ENCODE measurements at places on chromosomes 6 and 20.

GRCh38 chr6:163834226-163834970 is 419.9 kb downstream of the QKI start:
- DNase-seq: no peak

DNA sequence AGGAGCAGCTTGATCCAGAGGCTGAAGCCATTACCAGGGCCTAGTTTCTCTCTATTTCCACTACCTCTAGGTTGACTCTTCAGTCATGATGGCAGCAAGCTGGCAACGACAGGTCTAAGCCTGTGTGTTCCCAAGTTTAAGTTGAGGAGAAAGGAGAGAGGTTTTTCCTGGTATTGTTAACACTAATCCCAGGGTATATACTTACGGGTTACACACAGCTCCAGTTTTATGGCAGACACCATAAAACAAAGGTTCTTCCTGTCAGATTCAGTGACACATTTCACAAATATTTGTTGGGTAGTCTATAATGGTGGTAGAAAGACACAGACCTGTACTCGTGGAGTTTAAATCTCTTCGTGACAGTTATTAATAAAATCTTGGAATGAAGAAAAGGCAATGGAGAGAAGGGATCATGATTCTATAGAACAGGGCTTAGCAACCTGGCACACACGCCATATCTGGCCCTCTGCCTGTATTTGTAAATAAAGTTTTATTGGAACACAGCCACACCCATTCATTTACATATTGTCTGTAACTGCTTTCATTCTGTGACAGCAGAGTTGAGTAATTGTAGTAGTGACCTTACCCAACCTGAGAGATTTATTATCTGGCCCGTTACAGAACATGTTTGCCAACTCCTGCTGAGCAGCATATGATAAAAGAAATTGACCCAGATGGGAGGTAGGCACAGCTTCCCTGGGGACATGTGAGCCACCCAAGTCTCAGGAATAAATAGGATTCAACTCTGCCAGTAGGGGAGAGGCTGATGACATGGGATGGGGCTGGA is 323.3 kb downstream of the CDH4 start:
- DNase-seq: no peak

DNA sequence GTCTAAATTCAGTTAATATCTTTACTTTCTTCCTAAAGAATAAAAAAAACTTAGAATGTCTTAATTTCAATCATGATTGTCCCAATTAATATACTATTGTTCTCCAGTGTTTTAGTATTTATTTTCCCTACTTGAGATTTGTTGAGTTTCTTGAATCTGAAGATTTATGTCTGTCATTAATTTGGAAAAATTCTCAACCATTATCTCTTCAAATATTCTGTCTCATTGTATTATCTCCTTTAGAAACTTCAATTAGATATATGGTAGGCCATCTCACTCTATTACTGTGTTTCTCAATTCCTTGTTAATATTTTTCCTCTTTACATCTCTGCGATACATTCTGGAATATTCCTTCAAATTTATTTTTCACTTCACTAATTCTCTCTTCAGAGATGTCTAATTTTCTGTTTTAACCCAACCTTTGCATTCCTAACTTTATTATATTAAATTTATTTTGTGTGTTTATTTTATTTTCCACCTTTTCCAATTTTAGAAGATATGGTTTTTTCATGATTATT is 268.6 kb downstream of the QKI start:
- no peak for DNase-seq

- DNase-seq: no peak
Observed at GRCh38 chr6:56899311-56899710, 55.6 kb upstream of the BEND6 start.

DNA sequence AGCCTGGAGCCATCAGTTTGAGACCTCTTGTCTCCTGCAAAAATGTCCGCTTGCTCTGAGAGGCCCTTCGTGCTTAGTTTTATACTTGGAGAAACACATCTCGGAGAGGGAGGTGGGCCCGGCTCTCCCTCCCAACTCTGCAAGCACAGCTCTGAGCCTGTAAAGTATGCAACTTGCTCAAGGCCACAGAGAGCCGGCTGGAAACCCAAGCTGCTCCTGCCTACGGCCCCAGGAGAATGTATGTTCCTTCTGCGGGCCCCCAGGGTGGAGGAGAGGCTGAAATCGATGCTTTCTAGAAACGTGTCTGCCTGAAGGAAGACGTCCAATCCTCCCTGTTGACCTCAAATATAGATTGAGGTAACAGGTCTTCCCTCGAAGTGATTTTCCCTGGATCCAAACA is 205.4 kb downstream of the PREX1 start:
- no peak for DNase-seq

GRCh38 chr6:144012534-144012933 is 4.5 kb upstream of the PLAGL1 start:
- DNase-seq: no peak

DNA sequence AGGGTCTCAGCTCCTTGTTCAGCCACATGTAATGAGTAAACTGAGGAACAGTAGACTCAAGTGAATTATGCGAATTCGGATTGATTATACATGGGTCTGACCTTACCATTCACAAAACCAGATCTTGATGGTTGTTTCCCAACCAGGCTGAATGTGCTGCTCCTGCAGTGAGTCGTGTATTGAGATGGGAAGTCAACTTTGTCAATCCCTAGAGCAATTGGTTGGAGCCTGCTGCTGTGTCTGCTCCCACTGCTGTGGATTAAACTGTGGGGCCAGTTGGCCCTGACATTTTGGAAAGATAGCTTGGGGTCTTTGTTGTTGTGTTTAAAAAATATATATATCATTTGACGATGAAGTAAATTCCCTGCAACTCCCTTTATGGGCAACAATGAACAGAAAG is 23.9 kb downstream of the FAM50B start:
- no peak for DNase-seq

GRCh38 chr20:45959956-45960630 is 11.9 kb downstream of the ZNF335 start:
- peak; percentile 66 for DNase-seq

- DNase-seq: no peak
Observed at GRCh38 chr6:21024616-21025015, 490.4 kb downstream of the CDKAL1 start.

DNA sequence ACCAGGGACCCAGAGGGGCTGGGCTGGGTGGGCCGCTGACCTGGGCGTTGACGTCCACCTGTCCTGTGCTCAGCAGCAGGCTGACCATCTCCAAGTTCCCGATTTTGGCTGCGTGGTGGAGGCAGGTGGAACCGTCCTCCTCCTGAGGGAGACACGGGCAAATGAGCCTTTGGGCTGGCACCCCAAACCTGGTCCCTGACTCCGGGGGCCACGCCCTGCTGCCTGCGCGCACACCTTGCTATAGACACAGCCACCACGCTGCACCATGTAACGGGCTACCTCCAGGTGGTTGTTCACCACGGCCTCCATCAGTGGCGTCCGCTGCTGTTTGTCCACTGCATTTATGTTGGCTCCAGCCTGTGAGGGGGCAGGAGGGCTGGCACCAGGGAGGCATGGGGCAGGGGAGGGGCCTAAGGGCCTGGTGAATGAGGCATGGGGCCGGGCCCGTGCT is 7.8 kb upstream of the SLC44A4 start:
- DNase-seq: no peak

GRCh38 chr20:53834062-53834442 is 236.3 kb downstream of the BCAS1 start:
- DNase-seq: no peak

DNA sequence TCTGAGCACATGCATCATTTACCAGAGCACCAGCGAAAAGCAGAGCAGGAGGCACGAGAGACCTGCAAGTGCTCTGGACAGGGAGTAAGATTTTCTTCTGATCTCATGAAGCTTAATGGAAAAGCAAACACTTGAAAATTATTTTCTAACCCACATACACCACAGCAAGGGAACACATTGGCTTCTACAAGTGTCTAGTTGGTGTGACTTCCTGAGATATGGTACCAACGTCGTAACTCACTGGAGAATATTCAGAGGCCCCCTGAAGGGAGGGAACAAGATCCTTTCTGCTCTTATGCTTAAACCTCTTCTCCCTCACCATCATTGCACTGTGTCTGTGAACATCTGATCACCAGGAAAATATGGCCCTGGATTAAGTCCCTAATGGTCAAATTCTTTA is 48.6 kb downstream of the PSMB1 start:
- DNase-seq: no peak

DNA sequence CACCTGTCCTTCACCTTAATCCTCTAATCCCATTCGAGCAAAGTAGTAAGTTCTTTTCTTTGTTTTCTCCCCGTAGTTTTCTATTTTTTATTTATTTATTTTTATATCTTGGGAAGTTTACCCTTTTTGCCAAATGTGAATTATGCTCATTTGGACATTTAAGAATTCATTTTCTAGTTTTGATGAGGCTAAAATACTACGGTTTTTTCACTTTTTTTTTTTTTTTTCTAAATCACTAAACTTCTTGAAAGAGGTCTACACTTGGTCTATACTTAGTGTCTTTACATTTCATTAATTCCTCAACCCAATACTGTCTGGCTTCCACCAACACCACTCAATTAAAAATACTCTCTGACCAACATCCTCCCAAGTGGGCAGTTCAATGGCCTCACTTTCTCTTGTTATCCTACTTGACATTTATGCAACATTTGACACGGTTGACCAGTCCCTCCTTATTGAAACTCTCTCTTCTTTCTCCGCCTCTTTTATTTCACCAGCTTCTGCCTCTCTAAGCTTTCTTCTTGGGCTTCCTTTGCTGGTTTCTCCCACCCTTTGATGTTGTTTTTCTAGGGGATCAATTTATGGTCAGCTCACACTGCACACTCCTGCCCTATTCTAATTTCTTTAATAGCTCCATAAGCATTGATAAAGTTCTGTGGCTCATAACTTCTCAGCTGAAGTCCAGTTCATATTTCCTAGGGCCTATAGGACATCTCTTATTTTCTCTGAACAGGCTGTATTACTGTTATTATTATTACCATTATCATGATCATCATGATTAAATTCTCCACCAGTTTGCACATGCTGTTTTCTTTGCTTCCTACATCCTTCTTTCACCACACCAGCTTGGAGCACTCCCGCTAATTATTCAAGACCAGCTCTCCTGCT is 72.6 kb upstream of the CITED2 start:
- DNase-seq: no peak

- peak; percentile 35 for DNase-seq
Observed at GRCh38 chr6:72724545-72724944, 102.7 kb downstream of the KCNQ5 start.

DNA sequence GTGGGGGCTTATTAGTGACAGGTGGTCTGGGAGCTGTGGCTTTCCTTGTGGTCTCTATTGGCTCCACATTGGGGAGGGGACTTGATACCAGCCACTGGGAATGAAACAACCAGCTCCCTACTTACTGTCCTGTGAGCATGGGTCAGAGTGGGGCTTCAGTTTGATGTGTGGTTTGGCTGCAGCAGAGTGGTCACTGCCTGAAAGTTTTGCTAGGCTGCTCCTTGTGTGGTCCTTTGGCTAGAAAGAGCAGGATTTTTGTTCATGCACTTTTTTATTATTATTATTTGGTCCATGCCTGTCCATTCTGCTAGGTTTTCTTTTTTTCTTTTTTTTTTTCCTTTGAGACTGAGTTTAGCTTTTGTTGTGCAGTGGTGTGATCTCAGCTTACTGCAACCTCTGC is 7.5 kb upstream of the TMEM14B start:
- DNase-seq: no peak

- DNase-seq: no peak
Observed at GRCh38 chr6:2149361-2150006, 95.9 kb downstream of the GMDS start.
